Esophagus mucosa (tissue), 1 donor: ENCODE measurements at places on chromosomes 7 and 10. TPM values are rescaled to one million over a fixed set of nuclear protein-coding genes. Genes with fewer than 3 reads are reported as not detected.

AS3MT gene
- total RNA-seq = 0.12 TPM

MYH16 gene
- total RNA-seq = not detected

CLDN3 gene
- total RNA-seq = 0.64 TPM

PLEKHS1 gene
- total RNA-seq = 1.0 TPM

RRP12 gene
- total RNA-seq = 25.8 TPM

NPY4R2 gene
- total RNA-seq = not detected

HTRA1 gene
- 15.3 TPM for total RNA-seq

CCDC136 gene
- 0.76 TPM for total RNA-seq

NKX1-2 gene
- total RNA-seq = 0.16 TPM

PRKG1 gene
- 0.80 TPM for total RNA-seq

ASZ1 gene
- total RNA-seq = not detected

HNRNPF gene
- 170 TPM for total RNA-seq

LIPN gene
- total RNA-seq = 1.4 TPM

H2BK1 gene
- total RNA-seq = not detected

MBLAC1 gene
- total RNA-seq = 1.7 TPM

GDF2 gene
- total RNA-seq = not detected

HPSE2 gene
- total RNA-seq = 0.20 TPM

ANKRD26 gene
- total RNA-seq = 3.1 TPM

SEMA3E gene
- 0.44 TPM for total RNA-seq

PLEKHA8 gene
- total RNA-seq = 5.7 TPM

CPA5 gene
- not detected for total RNA-seq

ARHGEF5 gene
- 47.0 TPM for total RNA-seq

SHTN1 gene
- 23.9 TPM for total RNA-seq

CDHR3 gene
- total RNA-seq = 1.00 TPM

UNCX gene
- not detected for total RNA-seq

HOXA3 gene
- total RNA-seq = 5.4 TPM

MIOS gene
- total RNA-seq = 36.2 TPM

HOXA9 gene
- 1.7 TPM for total RNA-seq

CYP26C1 gene
- total RNA-seq = not detected

KLF14 gene
- total RNA-seq = not detected

ADCY1 gene
- total RNA-seq = 0.40 TPM

GNG11 gene
- 1.4 TPM for total RNA-seq

MALSU1 gene
- total RNA-seq = 36.7 TPM

SPDYE2 gene
- total RNA-seq = not detected

NYAP1 gene
- total RNA-seq = 0.16 TPM

XRCC2 gene
- 2.3 TPM for total RNA-seq

CCDC201 gene
- total RNA-seq = not detected
